ENCODE measurements at places on chromosomes 5 and 9.
A peak's percentile ranks its signal among the peaks of the same experiment; 100 is the strongest.

GRCh38 chr5:149223081-149223848 is 48.4 kb upstream of the AFAP1L1 start:
- no peak for DNase-seq

DNA sequence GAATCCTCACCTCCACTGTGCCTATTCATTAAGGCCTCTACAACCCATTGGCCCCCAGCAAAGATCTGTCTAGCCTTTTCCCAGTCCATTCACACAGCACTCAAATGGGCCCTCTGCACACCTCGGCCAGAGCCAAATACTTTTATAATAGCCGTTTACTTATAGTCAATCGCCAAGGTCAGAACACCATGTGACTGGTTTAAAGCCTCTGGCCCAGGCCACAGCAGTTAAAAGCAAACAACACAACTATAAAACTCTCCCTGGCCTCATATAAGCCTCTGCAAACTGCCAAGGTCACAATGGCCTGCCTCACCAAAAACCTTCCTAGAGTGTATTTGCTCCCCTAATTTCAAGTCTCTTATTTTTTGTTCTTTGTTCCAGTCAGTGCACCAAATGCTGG is 562.6 kb downstream of the CAAP1 start:
- no peak for DNase-seq

DNA sequence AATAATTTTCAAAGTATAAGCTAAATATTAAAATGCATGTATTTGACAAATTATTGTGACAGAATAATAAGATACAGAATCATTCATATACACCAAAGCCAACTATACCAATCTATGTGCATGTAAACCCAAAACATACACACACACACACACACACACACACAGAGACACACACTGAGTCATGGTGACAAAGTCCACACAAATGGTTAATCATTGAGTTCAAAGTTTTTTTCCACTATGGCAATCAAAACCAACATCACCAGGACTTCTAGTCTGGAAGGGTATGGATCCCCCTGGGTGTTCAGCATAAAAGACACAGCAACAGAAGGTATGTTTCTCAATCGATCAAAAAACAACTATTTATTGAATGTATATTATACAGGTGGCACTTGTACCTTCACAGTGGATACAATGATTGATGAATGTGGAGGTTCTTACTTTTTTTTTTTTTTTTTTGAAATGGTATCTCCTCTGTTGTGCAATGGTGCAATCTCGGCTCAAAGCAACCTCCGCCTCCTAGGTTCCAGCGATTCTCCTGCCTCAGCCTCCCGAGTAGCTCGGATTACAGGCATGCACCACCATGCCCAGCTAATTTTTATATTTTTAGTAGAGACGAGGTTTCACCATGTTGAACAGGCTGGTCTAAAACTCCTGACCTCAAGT is 137.0 kb downstream of the PDE4D start:
- DNase-seq, result no peak

DNA sequence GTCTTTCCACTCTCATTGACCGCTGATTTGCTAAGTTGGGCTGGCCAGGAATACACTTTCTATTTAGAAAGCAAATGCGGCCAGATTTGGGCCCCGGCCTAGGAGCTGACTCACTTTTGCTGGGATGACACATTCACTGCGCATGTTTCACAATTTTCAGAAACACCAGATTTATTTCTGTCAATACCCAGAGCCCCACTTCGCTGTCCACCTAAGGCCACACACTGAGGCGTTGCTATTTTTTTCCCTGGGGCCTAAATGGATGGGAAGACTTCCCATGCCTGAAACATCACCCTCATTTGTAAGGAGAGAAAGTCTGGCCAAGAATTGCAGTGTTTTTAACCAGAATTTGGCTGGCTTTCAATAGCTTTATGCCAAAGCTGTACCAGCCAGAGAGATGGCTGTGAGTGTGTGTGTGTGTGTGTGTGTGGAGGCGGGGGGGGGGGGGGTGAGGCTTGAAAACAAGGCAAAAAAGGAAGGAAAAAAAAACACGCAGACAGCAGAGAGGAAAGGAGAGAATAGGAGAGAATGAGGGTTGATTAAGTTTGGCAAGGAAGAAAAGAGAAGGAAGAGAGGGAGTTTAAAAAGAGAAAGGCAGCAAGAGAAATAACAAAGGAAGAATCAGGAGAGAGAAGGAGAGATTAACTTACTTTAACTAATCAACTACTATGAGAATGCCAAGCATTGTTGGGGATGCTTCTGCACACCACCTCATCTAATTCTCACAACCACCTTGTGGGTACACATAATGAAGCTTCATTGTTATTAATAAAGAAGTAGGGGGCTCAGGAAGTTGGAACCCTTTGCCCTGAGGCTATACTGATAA is 261.4 kb upstream of the KLF4 start:
- DNase-seq, result no peak

DNA sequence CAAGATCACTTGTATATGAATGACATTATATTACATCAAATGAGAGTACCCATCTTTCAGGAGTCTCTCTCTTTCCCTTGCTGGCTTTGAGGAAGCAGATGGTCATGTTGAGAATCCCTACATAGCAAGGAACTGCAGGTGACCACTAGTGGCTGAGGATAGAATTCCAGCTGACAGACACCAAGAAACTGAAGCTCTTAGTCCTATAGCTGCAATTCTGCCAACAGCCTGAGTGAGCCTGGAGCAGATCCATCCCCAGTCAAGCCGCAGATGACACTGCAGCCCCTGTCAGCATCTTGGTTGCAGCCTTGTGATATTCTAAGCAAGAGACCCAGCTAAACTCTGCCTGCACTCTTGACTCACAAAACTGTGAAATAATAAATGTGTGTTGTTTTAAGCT is 531.5 kb downstream of the CSNK1G3 start:
- no peak for DNase-seq

- no peak for DNase-seq
Measured at GRCh38 chr5:137836997-137837396, 30.7 kb upstream of the MYOT start.

DNA sequence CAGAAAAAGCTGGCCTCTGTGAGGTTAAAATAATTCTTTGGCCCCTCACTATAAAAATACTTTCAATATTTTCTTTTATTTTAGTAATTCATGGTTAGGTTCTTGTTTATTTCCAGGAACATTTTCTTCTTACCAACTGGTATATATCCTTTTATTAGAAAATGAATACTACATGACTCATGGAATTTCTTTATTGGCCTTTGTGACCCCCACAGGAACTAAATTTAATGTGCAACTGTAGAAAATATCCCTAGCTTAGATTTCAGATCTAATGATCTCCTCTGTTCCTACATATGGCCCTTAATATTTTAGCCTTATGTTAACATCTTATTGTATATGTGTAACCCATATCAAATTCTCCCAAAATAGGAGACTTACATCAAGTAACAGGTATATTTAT is 429.9 kb downstream of the NR2F1-AS1 start:
- no peak for DNase-seq

- DNase-seq, result no peak
Measured at GRCh38 chr9:118567861-118568260, 801.4 kb downstream of the BRINP1 start.

DNA sequence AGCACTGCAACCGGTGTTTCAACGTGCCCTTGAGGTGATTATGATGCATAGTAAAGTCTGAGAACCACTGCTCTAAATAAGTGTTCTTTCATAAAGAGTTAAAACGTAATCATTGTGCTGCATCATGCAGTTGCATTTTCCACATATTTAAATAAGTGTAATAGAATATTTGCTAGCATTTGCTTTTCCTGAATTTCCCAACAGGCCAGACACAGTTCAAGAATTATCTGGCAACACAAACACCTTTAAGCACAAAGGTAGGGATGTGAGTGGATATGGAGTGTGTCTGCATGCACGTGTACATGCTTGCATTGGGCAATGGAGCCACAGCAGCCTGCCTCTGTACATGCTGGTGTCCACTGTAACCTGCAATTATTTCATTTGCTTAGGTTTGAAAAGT is 193.6 kb upstream of the PIK3R1 start:
- no peak for DNase-seq

DNA sequence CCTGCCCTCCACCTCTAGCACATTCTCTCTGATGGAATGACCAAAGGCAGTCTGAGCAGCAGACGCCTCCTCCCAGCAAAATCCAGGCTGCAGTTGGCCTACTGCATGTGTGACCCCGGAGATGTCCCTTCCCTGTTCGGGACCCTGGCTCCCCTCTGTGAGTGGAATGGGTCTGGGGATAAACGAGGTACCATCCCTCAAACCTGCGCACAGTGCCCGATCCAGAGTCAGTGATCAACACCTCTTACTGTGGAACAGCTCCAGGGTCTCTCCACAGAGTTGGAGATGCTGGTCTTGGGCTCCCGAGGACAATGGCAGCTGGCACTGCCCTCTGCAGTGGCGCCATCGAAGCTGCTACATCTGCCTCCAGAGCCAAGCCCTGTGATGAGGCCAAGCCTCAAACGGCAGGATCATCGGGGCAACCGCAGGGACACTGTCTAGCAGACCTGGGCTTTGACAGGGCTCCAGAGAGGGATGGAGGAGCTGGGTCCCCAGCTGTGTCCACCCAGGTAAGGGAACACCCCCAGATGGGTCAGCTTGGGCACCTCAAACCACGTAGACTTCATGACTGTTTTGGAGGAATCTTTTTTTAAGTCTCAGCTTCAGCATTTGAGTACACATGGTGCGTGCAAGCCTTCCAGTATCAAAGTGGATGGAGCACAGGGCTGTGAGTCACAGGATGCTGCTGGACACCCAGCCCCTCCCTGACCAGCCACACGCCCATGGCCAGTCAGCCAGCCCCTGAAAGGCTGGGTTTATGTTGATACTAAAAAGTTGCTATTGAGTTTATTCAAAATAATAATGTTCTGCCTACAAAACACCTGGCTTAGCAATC is 13.0 kb downstream of the MED10 start:
- DNase-seq, result no peak

- DNase-seq, result no peak
Measured at GRCh38 chr5:15791274-15791673, 291.3 kb downstream of the FBXL7 start.

DNA sequence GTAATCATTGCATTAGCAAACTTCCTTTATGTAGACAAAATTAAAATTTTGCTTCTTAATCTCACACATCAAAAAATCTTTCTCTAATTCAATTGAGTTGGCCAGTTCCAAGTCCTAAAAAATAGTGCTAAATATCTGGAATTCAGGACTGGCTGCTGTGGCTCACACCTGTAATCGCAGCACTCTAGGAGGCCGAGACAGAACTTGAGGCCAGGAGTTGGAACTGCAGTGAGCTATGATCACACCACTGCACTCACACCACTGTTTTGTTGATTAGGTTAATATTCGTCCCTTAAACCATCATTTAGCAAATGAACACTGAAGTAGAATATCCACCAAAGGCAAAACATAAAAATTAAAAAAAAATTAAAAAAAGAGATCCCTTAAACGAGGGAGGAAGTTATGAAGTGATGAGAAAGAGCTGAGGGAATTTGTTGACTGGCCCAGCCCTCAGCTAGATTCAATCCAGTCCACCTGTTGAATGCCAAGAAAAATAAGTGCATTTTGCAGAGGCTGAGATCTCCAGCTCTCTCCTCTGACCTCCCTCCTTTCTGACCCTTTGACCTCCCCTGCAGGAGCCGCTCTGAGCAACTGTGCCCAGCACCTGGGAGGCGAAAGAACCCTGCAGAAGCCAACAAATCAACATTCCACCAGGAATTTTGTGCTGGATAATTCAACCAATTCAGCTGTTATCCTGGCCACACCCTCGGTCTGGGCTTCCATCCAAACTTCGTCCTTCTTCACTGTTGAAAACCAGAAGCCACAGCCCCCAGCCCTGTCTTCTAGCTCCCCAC is 96.8 kb downstream of the OR2K2 start:
- no peak for DNase-seq

DNA sequence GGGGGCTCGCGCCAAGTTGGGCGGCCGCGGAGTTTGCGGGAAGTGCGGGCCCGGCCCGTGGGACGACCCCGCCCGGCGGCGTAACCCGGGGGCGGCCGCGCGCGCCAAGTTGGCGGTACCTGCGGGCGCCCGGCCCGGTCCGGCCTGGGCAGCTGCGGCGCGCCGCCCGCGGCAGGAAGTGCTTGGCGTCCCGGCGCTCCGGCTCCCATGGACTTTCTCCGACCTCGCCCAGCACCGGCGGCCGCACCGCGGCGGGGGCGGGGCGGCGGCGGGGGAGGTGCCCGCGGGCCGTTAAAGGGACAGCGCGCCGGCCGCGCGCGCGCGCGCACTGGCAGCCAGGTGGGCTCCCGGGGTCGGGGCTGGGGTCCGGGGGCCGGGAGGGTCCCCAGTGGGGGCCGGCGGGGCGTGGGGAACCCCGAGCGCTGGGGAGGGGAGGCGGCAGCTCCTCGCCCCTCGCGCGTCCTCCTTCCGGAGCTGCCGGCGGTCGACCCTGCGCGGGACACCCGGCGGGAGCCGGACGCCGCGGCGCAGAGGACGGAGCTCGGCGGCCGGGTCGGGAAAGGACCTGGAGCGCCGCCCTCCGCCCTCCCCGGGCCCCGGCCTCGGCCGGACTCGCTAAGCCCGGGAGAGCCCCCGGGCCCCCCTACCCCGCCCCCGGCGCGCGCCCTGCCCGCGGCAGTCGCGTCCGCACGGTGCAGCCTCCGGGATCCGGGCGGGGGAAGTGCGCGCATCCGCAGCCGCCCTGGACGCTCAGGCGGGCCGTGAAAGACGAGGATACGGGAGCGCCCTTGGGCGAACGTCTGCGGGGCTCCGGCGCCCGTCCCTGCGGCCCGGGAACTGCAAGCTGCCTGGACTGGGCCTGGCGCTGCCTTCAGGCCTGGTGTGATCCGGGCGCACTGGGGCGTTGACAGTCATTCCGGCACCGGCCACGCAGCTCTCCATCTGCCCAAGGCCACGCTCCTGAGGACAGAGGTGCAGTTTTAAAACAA is at the start of gene NACC2:
Gene NACC2 (minus strand): TSS at position 220 of the 989 bp plus-strand sequence. CDS start 44,768 bp downstream, outside the sequence.
- DNase-seq, result peak; percentile 32

GRCh38 chr5:180366326-180366725 is 13.2 kb upstream of the GFPT2 start:
- no peak for DNase-seq

- DNase-seq, result no peak
Measured at GRCh38 chr5:55421074-55421529, 113.3 kb downstream of the MTREX start.

GRCh38 chr5:1011741-1012312 is 3.2 kb downstream of the NKD2 start:
- no peak for DNase-seq

- DNase-seq, result no peak
Measured at GRCh38 chr9:17246770-17247169, 111.9 kb downstream of the CNTLN start.

GRCh38 chr9:121498487-121499176 is 1.0 kb downstream of the GGTA1 start:
- no peak for DNase-seq

DNA sequence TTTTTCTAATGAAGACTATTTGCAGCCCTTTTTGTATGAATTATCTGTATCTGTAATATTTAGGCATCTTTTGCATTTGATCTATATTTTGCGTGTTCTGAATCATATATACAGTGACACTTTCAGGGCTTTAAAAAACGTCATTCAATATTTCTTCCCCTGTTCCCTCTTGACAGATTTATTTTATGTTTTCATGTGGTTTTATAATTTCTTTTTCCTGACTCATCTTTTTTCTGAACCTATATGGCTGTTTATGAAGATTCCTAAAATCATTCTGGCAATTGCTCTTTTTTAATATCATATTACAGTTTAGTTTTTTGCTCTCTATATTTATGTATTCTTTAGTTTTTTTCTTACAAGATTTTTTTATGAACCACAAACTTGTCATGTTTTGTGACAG is 67.6 kb downstream of the SMARCA2 start:
- DNase-seq, result no peak

Measured in stimulated activated CD4-positive, alpha-beta T cell treated with anti-CD3 and anti-CD28 coated beads, Interleukin-4, amount 100 ng/mL, for 1 hour (primary cell).